ENCODE measurements at places on chromosomes 16 and 17.

DNA sequence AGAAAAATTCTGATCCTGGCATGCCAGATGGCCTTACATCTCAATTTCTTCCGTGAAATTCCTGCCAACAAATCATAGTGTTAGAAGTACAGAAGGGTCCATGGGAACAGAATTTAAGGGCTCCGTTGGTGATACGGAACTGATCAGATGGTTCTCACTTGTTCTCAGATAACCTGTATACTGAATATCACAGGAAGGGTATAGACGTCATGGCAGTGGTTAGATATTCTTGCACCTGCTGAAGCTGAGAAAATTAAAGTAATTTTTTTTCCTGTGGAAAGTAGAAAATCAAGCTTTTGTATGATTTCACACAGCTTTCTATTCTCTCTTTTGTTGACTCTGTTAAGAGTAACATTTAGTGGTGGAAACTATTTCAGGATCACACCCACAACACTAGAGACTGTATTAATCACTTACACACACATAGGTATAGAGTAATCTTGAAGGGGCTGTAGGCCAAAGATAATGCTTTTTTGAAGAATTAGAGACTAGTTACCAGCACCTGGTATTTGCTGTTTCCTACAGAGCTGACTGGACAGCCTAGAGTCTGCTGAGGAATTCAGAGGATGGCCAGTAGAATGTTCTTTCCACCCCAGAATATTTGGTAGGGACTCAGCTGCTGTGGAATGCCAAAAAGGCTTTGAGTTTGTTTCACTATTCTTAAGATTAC, 7.5 kb downstream of the TENT4B start:
- no peak for DNase-seq

GRCh38 chr16:86707171-86707570, 128.8 kb downstream of the FOXL1 start:
- DNase-seq = no peak

DNA sequence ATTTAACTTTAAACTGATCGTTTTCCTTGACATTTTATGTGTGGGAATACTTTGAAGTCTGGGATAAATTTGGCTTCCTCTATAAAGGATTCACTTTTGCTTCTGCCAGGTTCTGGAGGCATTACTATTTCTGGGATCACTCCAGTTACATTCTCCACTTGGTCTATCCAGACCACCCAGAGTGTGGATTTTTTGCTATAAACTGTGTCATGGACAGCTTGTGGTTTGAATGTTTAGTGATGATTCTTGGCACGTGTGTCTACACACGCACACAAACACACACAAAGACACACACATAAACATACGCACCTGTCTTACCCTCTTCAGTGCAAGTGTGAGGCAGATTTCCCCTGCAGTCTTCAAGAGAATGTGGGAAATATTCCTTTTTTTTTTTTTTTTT, 27.4 kb upstream of the MSI2 start:
- DNase-seq = no peak

DNA sequence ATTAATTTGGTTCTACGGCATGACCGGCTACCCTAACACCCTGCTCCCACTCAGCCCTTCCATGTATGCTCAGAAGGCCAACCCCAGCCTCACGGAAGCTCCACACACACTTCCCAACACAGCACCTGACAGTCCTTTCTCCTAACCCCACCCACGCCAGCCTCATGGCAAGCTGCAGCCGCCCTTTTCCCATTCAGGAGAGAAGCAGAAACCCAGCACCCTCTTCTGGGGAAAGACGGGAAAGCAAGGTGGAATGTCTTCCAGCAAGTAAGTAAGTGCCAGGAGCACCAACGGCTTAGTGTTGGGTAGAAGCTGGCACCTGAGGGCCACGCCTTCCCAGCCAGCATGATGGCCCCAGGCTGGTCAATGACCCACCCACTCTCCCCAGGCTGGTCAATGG, 32.1 kb downstream of the ABR start:
- DNase-seq = peak; percentile 19

DNA sequence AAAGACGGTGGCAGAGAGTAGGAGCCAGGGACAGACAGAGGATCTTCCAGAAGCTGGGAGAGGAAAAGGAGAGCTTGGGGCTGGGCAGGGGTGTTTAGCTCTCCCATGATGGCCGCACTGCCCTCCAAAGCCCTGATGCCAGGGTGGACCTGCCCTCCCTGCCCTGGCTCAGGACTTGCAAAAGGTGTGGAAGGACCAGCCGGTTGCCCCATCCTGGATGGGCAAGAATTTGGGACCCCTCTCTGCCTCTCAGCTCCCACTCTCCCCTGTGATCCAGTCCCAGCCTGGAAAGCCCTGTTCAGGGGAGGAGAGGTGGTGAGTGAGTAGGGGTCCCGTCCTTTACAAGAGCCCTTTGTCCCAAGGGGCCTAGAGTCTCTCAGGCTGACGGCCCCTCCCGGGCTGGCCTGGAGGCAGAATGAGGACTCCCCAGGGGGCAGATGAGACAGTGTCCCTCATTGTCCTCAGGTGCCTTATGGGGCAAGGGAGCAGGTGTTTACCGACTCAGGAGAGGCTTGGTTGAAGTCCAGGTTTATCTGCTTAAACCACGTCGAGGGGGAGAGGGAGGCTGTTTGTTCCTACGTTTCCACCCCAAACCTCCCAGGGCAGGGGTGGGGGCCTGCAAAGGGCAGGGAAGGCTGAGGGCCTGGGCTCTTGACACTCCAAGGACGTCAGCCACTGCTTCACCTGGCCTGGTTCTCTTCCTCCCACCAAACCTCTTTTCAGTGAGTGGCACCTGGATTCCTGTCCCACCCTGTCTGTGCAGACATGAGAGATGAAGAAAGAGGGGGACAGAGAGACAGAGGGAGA, 19.3 kb upstream of the ITGA3 start:
- no peak for DNase-seq

- DNase-seq = no peak
Measured at GRCh38 chr17:73791631-73792030, 147.4 kb upstream of the SDK2 start.

DNA sequence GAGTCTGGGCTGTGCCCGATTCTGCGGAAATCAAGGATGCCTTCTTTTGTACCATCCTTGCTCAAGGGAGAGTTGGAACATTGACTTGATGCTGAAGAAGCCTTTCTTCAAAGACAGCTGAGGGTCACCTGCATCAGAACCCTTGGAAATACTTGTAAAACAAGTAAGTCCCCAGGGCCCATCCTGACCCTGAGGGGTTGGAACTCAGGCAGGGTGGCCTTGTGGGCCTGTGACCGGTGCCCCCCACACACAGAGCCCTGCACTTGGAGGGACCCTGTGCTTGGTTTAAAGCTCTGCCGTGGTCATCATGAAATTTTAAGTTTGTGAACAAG, 56.9 kb downstream of the WIPI1 start:
- no peak for DNase-seq

Measured in epithelial cell of proximal tubule (primary cell).